ENCODE measurements at places on chromosomes 7 and 10.

GRCh38 chr10:77820349-77820748 is 106.2 kb downstream of the DLG5 start:
- DNase-seq, result no peak

- DNase-seq, result no peak
Measured at GRCh38 chr7:29457565-29458011, 106.0 kb upstream of the PRR15 start.

DNA sequence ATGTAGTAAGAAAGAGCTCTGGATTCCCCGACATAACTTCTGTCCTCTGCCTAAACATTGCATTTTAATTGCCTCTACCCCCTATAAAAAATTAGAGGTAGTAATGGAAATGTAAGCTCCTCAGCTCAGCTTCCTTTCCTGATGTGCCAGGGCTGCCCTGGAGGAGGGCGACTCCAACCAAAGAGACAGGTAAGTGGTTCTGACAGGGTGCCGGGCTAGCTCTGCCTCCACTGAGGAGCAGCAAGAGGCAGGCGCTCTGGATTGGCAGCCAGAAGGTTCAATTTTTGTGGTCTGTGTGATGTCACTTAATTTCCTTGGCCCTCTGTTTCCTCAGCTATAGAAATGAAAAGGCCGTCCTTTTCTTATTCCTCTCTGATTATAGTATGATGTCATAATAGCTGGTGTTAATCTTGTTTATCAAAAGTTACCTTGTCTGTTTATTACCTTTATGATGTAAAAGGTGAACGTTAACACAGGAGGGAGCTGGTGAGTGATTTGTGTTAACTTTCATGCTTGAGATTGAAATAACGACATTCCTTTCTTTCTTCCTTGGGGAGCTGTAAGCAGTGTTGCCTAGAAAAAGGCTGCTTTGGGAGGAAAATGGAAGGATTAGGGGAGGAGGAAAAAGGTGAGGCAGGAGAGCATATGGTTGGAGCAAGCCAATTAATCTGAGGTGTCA is 51.8 kb downstream of the ANLN start:
- DNase-seq, result no peak

GRCh38 chr7:73618538-73618937 is 5.8 kb downstream of the MLXIPL start:
- no peak for DNase-seq

DNA sequence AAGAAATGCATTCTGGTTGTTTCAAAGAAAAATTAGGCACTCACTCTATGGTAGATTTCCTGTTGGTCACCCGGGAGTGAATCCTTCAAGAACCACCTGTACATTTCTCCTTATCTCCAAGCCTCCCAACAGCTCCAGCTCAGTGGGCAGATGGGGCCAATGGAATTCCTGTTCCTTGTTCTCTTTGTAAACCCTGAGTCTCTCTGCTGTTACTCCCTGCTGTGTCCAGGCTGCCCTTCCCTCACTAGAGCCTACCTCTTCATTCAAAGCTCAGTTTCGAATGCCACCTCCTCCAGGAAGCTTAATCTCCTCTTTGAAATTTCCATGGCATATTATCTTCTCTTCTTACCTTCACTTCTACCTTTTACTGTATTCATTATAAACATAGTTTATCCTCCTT is 3.5 kb upstream of the BMPER start:
- no peak for DNase-seq

- no peak for DNase-seq
Measured at GRCh38 chr7:20132585-20132984, 84.6 kb downstream of the MACC1 start.

- no peak for DNase-seq
Measured at GRCh38 chr10:71964098-71964742, at the start of gene CHST3. Gene CHST3 (plus strand): TSS chr10:71964395. CDS start chr10:72005843, 41,448 bp downstream.

DNA sequence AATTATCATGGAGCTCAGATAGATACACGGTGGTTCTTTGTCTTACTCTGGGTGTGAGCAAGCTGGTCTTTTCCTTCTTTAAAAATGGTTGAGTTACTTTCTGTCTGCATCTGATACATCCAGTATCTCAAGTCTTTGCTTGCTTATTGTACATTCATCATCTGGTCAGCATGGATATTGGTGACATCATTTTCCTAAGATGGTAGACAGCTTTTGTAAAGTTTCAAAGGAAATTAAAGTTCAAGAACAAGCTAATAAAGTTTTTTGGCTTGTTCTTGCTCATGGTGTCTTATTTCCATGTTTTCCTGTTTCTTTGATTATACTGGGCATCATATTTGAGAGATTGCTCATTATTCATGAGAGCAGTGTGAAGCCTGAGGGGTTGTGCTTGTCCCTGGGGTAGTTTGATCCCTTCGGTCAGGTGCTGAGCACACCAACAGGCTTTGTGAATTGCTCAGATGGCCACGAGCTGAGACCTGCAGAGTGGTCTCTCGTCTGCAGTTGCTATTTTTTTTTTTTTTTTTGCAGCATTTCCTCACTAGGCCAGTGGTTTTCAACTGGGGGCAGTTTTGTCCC is 38.5 kb downstream of the MGMT start:
- DNase-seq, result no peak

DNA sequence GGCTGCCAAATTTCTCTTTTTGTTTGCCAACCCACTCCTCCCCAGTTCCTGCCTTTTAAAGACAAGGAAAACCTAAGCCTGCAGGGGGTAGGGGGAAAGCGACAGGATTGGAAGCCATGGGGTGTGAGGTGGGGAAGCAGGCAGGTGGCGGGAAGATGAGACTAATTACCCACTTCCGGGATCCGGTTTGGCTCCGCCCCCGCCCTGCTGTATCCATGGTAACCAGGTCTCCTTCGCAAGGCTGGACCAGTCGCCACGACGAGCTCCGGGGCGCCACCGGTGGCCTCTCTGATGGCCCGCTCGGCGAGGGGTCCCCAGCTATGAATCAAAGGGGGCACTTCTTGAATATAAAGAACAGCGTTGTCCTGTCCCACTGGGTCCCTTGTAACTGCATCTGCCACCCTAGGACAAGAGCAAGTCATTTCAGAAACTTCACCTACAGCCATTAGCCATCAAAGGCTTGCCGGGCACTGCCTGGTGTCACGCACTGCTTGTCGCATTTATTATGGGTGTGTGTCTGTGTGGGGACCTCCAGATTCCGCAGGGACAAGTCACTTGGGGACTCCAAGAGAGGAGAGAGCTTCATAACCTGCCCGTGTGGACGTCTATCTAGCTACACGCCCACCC is 55.4 kb upstream of the LMTK2 start:
- DNase-seq, result peak; percentile 46

GRCh38 chr10:79483299-79483698 is 29.0 kb upstream of the EIF5AL1 start:
- no peak for DNase-seq

DNA sequence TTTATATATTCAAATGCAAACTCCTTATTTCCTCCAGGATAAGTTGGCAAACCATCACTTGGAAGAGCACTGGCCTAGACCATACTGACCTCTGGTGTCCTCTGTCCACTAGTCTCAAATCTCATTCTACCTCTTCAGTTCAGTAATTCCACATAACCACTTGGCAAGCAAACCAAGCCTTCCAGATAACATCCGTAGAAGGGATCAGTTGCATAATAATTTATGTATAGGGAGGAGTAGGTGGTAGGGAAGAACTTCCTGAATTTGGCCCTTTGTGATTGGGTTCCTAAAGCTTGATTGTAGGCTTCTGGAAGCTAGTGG is 55.0 kb downstream of the WAC start:
- no peak for DNase-seq

DNA sequence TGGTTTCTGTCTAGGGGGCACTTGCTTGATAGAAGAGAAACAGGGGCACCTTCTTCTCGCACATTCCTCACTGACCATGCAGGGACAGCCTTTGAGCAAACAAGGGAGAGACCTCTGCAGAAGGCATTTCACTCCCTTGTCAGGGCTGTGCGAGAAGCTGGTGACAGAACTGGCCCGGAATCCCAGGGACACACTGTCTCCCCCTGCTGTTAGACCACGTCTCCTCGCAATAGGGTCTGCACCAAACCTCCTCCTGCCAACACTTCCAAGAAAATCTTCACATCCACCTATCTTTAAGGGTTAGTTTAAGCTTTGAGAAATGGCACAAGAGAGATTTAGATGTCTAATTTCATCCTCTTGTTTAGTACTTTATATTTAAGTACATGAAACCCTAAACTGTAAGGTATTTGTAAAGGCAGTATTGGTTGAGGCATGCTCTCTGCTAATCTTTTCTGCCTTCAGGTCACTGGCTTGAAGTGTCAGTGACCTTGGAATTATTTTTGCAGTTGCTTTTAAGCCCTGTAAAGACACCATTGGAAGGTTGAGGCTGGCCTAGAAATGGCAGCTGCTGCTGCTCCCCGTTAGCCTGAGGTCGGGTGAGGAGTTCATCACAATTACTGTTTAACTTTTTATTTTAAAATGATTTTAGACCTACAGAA is 37.0 kb downstream of the RBM20 start:
- peak; percentile 15 for DNase-seq

GRCh38 chr7:28076423-28077200 is 104.0 kb downstream of the JAZF1 start:
- no peak for DNase-seq

- no peak for DNase-seq
Measured at GRCh38 chr10:8435186-8436055, 380.9 kb downstream of the GATA3 start.

DNA sequence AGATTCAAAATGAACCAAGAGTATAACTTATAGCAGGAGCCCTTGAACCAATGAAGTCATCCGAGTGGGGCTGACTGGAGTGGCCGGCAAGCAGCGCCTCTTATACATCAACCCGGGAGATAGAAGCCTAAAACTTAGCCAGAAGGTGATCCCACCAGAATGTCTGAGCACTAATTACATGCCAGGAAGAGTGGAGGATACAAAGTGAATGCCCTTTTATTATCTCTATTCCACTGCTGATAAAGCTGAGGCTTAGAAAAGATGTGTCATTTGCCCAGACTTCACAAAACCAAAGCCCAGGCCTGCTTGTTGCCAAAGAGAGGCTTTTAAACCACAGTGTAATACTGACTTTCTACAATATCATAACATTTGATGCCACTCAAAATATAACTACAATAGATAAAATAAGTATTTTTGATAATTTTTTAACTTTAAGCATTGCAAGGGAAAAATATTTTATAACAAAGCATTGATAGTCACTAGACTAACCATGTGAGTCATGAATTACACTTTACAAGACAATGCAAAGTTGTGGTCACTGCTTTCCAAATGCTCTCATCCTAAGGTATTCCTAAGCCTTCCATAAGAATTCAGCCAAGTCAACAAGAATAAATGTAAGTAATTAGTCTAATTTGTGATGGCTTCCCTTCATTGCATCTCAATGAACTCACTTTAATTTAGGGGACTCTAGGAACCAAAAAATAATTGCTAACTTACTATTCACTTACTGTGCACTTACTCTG is 58.6 kb upstream of the ARID5B start:
- no peak for DNase-seq

DNA sequence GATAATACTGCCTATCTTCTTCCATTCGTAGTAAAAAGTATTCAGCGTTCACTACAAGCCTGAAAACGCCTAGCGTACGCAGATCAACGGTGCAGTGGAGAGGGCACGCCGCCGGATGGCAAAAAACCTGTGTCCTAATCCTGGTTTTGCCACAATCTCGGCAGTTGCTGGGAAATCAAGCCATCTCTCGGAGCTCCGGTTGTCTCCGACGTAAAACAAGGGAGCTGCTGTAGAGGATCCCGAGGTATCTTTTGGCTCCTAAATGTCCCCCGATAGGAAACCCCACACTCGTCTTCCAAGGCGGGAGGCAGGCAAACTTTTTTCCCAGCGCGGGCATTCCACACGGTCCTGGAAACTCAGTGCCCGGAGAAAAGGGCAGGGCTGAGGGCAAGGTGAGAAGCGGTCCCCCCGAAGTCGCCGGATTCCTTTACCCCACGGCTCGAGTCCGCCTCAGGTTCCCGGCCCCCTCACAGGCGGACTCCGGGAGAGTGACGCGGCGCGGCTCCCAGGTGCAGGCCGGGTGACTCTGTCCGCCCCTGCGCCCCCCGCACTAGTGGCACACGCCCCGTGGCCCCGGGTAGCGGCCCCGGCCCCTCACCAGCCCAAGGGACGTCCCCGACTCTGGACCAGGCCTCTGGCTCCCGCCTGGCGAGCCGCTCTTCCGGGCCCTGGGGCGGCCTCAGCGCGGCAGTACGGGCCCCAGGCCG is 649 bp downstream of the IDE start:
- DNase-seq, result peak; percentile 28

GRCh38 chr7:27214239-27214950 is 14.5 kb upstream of the HOXA13 start:
- no peak for DNase-seq

DNA sequence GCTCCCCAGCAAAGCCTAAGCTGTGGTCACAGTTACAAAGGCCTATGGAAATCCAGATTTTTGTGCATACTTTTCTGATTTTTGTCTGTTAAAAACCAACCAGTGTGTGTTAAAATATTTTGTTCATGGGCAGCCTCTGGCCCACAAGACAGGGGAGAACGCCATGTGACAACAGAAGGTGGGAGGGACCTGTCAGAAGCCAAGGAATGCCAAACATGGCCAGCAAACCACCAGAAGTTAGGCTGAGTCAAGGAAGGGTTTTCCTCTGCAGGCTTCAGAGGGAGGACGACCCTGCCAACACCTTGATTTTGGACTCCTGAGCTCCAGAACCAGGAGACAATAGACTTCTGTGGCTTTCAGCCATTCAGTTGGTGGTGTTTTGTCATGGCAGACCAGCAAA is 127.3 kb downstream of the CUL2 start:
- no peak for DNase-seq

DNA sequence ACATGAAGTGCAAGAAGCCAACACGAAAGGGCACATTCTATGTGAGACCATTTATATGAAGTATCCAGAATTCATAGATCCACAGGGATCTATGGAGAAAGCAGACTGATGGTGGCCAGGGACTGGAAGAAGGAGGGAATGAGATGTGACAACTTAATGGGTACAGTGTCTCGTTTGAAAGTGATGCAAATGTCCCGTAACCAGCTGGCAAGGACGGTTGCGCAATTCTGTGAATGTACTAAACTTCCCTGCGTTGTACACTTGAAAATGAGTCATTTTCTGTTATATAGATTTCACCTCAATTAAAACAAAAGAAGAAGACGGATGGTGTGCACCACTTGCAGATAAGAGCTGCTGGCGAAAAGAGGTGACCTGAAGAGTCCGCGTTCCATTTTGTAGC is 861.1 kb downstream of the TYW1 start:
- no peak for DNase-seq

- DNase-seq, result no peak
Measured at GRCh38 chr10:5293691-5294550, 70.8 kb upstream of the UCN3 start.

GRCh38 chr7:145850636-145851035 is 266.0 kb upstream of the CNTNAP2 start:
- no peak for DNase-seq

GRCh38 chr7:47647918-47648250 is 66.0 kb upstream of the TNS3 start:
- DNase-seq, result no peak
